ENCODE measurements at places on chromosomes 3 and 15.

- no peak for DNase-seq
These were observed 91.5 kb downstream of the TBC1D2B start for GRCh38 chr15:77985931-77986480.

DNA sequence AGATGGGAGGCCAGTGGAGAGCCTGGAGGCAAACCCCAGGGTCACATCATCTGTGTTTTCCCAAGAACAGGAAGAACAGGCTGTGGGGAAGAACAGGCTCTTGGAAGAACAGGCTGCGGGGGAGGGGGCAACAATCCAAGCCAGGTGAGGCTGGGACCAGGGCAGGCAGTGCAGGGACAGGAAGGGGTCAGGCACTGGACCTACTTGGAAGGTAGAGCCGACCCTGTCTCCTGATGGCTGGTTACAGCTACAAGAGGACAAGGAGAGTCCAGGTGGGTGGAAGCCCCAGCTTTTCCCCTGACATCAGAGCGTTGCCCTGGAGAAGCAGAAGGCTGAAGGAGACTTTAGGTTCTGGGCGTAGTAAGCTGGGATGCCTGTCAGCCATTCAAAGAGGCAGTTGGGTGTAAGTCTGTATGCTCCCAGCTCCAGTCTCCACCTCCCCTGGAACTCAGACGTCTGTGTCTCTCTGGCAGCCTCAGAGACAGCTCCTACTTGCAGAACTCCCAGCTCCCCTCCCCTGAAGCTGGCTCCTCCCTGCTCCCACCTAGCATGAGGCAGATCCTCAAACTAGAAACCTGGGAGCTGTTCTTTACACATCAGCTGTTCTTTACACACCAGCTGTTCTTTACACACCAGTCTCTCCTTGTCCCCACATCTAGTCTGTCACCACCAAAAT, 130.9 kb downstream of the DNAJB8 start:
- peak; percentile 91 for DNase-seq

DNA sequence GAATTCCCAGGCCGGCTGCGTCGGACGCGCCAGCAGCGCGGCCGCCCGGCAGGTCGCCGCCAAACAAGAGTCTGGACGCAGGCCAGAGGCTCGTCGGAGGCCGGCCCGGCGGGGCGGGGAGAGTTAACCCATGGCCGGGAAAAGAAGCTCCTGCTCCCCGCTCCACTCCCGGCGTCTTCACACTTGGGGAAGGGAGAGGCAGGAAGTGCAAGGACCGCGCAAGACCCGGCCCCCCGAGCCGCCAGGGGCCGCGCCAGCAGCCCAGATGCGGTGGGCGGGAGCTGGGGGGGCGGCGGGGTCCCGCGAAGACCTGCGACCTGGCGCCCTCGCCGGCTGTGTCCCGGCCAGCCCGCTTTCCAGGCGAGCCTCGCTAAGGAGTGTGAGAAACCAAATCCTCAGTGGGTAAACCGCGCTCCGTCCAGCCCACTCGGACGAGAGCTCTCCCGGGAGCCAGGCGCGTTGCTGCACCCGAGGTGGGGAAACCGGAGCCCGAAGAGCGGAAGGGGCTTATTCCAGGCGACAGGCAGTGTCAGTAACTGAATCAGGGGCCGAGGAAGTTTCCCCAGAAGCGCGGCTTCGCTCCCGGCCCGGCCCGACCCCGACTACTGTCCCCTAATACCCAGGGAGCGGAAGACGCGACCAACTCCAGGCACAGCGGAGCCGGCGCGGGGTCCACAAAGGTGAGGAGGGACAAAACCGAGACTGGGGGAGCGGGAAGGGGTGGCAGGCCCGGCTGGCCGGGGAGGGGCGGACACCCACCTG, 721 bp downstream of the ADAMTS7 start:
- DNase-seq = peak; percentile 53

GRCh38 chr15:78629716-78630065, 8.9 kb upstream of the CHRNA3 start:
- DNase-seq = no peak

GRCh38 chr3:141250828-141251227, 19.2 kb downstream of the PXYLP1 start:
- DNase-seq = no peak

DNA sequence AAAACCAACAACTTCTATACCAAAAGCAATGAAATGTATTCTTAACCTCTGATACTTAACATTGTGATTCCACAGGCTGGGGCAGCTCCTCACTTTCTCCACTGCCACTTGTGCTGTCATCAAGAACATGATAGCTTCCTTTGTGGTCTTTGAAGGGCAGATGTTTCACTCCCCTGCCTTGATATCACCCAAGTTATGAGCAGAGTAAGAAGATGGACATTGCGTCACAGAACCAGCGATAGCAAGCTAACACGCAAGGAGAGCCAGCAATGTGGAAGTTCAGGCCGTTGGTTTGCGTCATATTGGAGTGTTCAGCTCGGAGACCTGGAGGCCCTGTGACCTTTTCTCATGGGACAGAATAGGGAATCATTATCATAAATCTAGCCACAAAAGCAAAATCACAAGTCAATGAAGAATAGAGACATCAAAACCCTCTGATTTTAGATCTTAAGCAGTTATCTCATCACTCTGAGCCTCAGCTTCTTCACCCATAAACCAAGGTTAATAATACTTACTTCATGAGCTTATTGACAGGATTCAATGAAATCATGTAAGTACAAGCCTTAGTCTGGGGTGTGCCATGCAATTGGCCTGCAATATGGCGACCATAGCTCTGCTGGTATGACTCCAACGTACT, 183.8 kb upstream of the THBS1 start:
- no peak for DNase-seq

GRCh38 chr3:1072041-1072440, 20.8 kb upstream of the CNTN6 start:
- DNase-seq = no peak

DNA sequence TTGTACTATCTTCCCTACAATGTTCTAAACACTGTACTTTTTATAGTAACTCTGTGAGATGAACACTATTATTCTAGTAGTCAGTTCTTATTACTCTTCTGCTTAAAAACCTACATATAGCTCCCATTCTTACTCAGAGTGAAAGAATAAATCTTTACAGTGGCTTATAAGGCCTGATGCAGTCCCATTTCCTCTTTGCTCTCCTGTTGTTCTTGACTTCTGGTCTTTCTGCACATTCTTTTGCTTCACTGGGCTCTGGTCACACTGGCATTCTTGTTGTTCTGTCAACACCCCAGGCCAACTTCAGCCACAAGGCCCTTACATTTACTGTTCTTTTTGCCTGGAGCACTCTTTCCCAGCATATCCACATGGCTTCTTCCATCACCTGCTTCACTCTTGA, 58.2 kb upstream of the TP63 start:
- peak; percentile 63 for DNase-seq

Measured in ELF-1 (cell line).